Heart right ventricle (tissue), 16 donors: ENCODE measurements at places on chromosomes 2 and 18.

DNA sequence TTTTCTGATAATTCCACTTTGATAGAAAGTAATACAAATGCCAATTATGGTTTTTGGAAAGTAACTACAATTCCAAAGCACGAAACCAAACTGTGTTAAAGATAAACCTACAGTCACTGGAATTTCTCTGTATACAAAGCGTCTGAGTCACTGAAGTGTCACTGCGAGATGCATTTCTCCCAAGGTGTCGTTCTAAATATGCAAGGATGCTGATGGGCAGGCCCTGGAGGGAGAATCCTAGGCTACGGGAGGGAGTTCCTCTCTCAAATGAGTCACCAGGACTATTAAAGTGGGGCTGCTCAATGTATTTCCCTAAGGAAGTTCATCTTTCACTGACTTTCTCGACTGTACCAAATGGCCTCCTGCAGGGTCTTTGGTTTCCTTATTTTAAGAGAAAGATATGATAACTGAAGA, 163.8 kb upstream of the STK17B start:
- no peak for DNase-seq

- no peak for DNase-seq
Measured at GRCh38 chr2:15243762-15244161, 317.4 kb downstream of the NBAS start.

GRCh38 chr2:157810037-157810436, 66.1 kb downstream of the ACVR1 start:
- DNase-seq: no peak

DNA sequence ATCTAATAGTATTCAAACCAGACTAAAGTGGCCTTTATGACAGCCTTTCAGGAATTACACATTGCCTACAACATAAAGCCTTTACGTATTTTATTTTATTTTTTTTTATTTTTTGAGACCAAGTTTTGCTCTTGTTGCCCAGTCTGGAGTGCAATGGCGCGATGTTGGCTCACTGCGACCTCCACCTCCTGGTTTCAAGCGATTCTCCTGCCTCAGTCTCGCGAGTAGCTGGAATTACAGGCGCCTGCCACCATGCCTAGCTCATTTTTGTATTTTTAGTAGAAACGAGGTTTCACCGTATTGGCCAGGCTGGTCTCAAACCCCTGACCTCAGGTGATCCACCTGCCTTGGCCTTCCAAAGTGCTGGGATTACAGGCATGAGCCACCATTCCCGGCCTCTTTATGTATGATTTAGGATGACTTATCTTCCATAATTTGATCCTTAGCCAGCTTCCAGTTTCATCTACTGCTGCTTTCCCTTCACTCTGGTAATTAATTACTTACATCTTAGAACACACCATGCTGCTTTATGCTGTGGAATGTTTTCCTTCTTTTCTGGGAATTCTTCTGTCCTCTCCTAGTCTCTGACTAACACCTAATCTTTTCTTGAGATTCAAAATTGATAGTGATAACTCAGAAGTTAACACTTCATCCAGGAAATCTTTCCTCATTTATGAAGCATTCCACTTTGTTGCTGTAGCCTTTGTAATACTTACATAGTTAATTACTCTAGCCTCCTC, 2.6 kb downstream of the USP14 start:
- no peak for DNase-seq

DNA sequence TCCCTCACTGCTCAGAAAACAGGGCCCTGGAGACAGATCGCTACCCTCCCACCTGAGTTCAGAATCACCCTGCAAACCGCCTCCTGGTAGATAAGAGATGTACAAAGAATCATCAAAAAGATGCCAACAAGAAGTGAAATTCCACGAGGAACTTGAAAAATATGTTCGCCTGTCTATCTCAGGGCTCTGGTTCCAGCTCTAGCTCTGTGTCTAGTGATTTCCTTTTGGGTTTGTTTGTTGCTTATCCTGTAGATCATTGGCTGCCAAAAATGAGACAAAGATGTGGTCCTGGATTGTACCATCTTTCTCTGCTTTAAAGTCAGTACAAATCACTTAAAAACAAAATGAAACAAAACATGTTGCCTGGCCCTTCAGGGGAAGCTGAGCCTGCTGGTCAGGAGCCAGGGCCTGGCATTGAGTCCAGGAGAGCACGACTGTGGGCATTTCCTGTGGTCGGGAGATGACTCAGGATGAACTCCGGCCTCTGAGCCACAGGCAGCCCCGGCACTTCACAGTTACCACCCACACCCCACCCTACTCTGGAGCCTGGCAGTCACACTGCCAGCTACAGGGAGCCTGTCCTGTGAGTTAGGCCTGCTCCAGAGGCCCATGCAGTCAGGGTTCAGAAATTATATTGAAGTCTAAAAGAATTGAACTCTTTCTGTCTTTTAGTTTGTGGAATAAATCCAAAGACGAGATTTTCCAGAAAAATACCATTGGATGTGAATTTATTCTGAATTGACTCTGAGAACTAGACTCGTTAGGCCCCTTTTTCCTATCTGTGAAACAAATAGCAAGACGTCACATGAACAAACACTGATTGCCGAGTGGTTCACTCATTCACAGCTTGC, 8.0 kb upstream of the ITGB6 start:
- DNase-seq: peak; percentile 41

DNA sequence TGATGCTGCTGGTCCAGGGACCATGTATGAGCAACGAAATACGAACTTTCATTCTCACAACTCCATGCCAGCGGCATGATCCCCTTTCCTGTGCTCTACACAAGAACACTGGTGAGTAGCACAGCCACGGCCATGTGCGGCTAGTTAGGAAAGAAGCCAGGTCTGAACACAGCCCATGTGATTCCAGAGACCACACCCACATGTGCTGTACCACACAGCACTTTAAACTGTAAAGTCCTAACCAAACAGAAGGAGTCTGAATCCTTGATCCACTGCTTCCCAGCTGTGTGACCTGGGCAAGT, 33.0 kb upstream of the ACAA2 start:
- DNase-seq: peak; percentile 29

GRCh38 chr2:167134381-167135072, 246.2 kb downstream of the XIRP2 start:
- no peak for DNase-seq

DNA sequence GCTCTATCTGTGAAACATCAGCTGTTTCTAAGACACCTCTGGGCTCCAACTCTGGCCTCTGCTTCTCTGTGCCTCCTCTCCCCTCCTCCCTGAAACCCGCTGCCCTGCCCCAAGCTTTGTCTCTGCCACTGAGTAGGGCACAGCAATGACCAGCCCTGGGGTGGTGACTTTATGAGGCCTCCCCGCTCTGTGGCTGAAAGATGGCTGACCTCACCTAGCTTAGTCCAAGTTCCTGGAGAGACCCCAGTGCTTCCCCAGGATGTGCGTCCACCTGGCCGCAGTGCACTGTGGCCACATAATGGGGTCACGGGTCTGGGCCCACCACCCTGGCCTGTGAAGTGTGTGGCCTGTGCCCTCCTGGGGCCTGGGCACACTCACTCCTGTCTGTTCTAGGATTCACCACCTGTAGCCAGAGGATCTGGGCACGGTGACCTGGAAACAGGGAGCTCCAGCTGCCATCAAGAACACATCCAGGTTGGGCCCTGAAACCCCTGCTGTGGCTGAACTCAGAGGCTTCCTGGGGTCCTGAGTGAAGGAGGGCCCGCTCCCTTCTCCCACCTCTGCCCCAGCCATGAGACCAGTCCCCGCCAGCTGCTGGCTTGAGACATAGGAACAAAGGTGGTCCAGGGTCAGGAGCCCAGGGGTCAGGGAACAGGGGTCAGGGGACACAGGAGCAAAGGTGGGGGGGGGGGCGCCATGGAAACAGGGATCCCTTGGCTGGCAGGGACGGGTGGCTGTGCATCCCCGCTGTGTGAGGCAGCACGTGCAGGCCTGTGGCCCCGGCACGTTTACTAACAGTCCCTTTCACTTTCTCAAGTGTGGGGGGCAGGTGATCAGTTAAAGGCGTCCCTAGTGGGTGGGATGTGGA, 29.3 kb upstream of the OTOS start:
- no peak for DNase-seq

- DNase-seq: no peak
Measured at GRCh38 chr2:194750926-194751325, 906.1 kb upstream of the SLC39A10 start.

GRCh38 chr2:159140070-159140769, 146.3 kb downstream of the WDSUB1 start:
- DNase-seq: no peak

GRCh38 chr2:206127656-206128055, 31.6 kb downstream of the NDUFS1 start:
- no peak for DNase-seq

DNA sequence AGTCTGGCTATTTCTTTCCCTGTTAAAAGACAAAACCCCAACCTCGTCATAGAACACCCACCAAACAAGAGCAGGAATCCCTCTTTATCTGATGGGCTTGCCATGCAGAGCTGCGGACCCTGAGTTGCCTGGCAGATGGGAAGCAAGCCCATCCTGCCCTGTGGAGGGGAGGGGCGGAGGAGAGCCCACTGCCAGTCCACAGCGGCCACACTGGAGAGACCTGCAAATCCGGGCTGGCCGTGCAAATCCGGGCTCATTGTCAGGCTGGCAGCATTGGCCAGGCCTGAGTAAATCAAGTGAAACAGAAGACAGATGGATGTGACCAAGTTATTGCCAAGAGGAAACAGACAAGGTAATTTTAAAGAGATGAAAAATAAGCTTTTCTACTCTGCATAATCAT, 22.0 kb downstream of the MYL12B start:
- DNase-seq: no peak

GRCh38 chr2:181305301-181306123, 151.7 kb upstream of the ITGA4 start:
- DNase-seq: no peak

- no peak for DNase-seq
Measured at GRCh38 chr2:68195096-68195495, 37.4 kb downstream of the PNO1 start.

DNA sequence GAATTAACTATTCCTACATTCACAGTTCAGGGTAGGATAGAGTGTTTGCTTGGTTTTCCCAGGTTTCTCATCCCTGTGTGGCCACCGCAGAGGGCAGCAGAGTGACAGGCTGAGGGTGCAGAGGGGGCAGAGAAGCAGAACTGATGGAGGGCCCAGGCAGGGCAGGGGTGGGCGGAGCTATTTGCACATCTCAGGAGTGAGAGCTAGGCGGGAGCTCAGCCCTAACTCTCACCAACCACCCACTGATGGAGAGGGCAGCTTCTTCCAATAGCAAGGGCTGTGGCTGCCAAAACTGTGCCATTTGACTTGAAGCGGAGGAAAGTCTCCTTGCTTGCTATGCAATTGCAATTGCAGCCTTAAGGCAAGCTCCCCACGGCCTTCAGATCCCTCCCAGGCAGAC, 12.0 kb upstream of the DARS1 start:
- DNase-seq: no peak
